ENCODE measurements at places on chromosomes 11 and 22.

DNA sequence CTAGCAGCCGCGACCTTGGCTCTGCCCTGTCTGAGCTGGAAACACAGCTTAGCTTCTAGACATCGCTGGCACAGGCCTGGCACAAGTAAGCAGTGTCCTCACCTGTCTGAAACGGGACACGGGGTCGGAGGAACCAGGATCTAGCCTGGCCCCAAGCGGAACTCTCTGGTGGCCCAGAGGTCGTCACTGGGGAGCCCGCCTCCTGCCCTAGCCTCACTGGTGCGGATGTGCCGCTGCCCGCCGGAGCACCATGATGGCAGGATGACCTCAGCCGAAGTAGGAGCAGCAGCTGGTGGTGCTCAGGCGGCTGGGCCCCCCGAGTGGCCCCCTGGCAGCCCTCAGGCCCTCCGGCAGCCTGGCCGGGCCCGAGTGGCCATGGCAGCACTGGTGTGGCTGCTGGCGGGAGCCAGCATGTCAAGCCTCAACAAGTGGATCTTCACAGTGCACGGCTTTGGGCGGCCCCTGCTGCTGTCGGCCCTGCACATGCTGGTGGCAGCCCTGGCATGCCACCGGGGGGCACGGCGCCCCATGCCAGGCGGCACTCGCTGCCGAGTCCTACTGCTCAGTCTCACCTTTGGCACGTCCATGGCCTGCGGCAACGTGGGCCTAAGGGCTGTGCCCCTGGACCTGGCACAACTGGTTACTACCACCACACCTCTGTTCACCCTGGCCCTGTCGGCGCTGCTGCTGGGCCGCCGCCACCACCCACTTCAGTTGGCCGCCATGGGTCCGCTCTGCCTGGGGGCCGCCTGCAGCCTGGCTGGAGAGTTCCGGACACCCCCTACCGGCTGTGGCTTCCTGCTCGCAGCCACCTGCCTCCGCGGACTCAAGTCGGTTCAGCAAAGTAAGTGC lies 871 bp downstream of the SLC35E4 start:
- peak; percentile 11 for DNase-seq

DNA sequence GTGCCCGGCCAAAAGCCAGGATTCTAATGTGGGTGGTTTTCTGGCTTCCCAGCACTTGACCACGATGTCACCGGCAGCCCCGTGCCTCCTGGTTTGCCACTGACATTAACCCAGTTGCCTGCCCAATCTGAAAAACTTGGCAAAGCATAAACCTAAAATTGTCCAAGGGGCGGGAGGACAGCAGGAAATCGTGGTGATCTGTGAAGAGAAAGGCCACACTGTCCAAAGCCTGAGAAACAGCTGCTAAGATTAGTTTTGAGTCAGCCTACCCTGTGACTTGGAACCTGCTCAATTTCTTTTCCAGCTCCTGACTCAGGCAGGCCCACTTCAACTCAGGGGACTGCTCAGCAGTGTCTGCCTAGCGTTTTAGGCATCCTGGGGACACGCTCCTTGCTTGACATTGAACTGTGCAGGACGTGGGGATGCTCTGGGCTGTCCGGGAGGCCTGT lies 8.2 kb upstream of the F2 start:
- peak; percentile 98 for DNase-seq

DNA sequence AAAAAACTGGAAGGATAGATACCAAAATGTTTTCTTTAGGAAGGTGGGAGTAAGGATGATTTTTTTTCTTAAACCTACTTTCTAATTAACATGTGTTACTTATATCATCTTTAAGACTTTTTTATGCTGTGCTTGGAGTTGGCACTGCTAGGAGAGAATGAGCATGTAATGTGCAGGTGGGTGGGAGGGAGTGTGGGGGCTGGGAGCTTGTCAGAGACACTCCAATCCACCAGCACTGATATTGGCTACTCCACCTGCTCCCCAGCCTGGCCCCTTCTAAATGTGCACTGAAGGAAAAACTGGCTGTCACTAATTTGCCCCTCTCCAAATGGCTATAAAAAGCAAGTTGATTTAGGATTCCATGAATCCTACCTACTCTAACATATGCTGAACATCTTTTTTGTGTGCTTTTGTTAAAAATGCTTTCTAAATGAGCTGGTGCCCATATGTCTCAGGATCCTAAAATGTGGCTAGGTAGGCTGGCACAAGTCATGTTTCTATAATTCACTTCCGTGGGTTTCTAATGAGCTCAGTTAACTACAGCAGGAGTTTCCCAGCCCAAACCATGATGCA lies 44.3 kb upstream of the BMAL1 start:
- DNase-seq, result no peak

DNA sequence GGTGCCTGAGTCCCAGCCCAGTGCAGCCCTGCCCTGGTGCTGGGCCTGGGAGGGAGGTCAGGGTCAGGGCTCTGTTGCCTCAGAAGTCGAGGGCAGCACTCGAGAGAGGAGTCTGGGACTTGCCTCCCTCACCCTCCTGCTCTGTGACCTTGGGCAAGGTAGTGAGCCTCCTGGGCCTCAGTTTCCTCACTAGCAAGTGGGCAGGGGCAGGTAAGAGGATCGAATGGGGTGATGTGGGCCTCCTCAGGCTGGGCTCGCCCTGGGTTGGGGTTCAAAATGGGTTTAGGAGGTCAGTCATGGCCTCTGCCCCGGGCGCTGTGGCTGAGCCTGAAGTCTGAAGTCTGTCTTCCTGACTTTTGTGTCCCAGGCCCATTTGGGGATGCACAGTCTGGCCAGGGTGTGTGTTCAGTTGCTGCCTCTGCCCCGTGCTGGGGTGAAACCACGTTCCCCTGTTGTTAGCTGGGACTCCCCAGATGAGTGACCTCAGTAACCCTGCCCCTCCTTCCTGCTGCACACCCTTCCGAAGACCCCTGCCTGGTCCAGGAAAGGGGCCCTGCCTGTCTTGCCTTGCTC lies 40.9 kb upstream of the CELSR1 start:
- DNase-seq, result no peak

GRCh38 chr11:68049509-68050370 lies 10.9 kb downstream of the TCIRG1 start:
- DNase-seq, result peak; percentile 36

DNA sequence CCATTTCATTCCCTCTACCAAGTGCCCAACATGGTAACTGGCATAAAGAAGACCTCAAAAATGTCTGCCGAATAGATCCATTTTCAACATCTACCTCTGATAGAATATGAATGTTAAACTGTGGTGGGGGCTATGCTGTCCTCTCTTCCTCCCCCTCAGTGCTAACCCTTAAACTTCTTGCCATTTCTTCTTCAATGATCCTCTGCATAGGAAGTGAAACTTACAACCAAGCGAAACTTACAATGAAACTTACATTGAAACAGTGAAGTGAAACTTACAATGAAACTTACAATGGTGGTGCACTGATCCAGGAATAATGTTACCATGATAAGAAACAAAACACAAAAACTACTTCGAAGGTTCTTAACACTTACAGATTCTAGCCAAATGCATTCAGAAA lies 4.7 kb downstream of the RTCB start:
- no peak for DNase-seq

All from fibroblast of mammary gland (primary cell).